Psoas muscle (tissue), 8 donors: ENCODE measurements at places on chromosomes 12 and 14. TPM values are rescaled to one million over a fixed set of nuclear protein-coding genes. Genes with fewer than 3 reads are reported as not detected.

The TEX52 gene
- total RNA-seq, result not detected

The PLEKHG3 gene
- total RNA-seq, result 5.2 TPM

The PTGES3 gene
- 153 TPM for total RNA-seq

The PIWIL1 gene
- total RNA-seq, result not detected

The LYZ gene
- 8.4 TPM for total RNA-seq

The SSTR1 gene
- 0.60 TPM for total RNA-seq

The EP400 gene
- total RNA-seq, result 18.4 TPM

The CCDC38 gene
- total RNA-seq, result 0.30 TPM

The KRT78 gene
- not detected for total RNA-seq

The SCN8A gene
- total RNA-seq, result 0.32 TPM

The OAS1 gene
- 3.1 TPM for total RNA-seq

DNA sequence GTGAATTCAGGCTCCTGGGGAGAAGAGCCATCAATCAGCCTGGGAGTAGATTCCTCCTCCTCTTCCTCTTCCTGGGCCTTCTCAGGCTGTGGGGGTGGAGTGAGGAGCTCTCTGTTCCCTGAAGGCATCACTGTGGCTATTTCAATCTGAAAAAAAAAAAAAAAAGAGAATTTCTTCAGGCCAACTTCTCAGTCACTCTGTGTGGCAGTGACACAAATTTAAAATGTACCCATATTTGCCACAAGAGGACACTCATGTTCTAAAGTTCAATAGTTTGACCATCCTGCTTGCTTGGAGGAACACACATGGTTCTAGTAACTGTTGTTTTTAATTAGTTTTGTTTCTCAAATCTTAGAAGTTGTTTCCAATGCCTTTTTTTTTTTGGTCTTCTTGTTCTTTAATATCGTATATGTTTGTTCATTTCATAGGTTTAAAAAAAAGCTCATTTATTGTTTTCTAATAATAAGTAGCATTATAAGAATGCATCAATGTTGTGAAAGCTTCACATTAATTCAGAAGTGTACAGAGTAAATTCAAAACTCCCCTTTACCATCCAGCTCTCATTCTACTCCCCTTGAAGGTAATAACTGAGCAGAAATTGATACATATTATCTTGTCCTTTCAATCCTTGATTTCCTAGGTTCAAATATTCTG lies 23.3 kb upstream of the CCER1 start:
- DNase-seq, result no peak

DNA sequence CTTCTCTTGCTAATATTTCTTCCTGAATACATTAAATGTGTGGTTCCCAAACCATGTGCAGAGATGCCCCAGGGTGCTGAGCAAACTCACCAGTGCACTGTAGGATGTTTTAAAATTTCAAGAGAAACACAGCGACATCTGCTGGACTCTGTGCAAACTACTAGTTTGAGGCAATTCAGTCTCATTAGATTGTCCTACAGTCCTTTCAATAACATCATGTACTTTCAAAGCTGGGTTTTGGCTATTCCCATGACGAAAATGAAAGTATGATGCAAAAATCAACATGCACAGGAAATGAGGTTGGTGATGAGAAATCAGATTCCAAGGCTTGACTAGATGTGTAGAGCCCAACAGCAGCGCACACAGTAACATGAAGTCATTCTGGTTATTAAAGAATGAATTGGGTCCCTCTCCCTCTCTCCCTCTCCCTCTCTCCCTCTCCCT lies 66.3 kb downstream of the CLIP1 start:
- no peak for DNase-seq

GRCh38 chr14:67934087-67934486 lies 114.5 kb downstream of the RAD51B start:
- DNase-seq, result no peak

- no peak for DNase-seq
Observed at GRCh38 chr12:79615596-79616560, 74.9 kb downstream of the PAWR start.

DNA sequence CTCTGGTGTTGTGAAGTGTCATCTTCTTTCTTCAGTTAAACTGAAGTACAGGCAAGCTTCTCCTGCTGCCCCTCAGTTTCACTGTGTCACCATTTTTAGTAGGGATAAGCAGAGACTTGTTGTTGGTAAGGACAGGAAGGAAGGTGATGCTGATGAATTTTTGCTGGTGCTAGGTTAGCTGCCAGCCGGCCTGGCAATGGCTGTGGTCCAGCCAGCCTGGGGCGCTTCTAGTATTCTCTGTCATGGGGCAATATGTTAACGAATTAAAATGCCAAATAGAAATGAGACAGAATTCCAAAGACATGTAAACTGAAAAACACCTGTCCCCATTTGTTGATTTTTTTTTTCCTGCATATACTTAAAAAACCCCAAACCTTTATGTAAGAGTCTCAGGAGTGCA lies 602.9 kb downstream of the DIO2 start:
- DNase-seq, result no peak

DNA sequence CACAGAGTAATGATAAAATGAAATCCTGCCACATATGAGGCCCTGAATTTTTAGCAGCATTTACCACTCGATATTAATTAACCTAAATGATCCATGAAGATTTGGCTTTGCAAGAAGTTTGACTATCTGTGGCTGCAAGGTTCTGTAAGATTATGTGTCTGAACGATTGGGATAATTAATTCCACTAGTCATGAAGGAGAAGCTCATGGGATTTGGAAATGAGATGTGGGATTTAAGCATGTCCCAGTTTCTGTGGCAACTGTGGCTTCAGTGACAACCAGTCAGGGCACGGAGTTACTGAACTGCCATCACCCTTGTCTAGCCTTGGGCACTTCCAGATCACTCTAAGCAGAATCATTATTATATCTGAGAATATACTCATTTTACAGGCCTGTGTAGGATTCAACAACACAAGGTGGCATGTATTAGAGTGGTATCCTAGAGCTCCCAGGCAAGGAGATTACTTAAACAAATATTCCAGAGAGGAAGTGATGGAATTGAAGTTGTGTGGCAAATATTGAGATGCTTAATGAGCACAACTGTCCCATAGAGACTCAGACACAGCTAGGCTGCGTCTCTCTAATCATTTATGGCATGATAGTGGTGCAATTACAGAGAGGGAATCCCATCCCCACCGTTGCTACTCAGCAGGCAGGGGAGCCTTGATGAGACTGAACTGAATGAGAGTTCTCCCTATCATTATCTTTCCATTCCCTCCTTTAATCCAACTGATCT lies 205.0 kb upstream of the KRR1 start:
- no peak for DNase-seq

DNA sequence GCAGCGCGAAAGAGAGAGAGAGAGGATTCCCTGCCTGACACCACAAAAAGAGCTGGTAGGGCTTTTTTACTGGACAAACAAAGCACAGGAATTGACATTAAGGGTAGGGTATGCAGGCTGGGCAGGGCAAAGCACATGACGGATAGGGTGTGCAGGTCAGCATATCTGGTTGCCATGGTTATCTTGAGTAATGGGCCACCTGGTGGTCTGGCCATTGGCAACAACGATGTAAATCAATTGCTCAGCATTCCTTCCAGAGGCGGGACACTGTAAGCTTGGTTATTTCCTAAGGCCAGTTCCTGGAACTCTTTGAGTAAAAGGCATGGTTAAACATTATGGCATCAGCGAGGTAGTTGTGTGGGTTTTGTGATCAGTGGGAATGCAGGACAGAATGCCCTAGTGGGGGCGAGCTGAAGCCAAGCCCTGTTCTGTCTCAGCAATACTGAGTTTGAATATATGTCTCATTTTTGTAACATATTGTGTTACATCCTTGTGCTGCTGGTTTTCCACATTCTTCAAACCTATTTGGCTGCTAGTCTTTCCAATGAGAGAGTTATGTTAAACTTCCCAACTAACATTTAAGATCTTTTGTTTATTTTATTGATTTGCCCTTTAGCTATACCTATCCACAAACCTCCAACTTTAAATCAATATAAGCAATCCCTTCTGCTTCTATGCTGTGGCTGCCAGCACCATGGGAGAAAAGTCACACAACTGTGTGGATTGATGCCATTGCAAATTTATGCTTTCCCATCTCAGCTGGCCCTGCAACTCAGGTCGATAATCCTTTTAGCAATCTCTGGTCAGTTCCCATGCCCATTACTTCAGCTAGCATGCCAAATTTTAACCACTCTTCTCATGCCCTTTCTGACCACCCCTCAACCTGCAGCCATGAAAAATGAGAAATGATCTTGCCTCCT lies 396.7 kb upstream of the PDE3A start:
- DNase-seq, result no peak

DNA sequence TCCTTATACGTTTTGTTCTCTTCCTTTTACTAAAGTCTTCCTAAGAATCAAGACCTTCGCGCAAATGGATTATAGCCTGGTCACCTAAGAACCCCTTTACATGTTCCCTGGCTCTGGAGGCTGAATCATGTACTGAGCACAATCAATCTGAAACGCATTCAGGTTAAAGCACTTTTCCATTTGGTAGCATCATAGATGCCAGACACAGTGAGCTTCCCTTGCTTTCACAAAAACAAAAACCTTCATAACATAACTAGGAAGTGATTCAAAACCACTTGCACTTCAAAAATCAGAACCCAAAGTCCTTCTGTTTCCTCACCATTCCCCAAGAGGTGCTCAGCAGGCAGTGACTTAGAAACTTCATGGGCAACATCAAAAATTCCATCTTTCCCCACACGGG lies 105.4 kb downstream of the CRACR2A start:
- DNase-seq, result no peak

- no peak for DNase-seq
Observed at GRCh38 chr12:104676636-104677035, 219.9 kb downstream of the CHST11 start.

DNA sequence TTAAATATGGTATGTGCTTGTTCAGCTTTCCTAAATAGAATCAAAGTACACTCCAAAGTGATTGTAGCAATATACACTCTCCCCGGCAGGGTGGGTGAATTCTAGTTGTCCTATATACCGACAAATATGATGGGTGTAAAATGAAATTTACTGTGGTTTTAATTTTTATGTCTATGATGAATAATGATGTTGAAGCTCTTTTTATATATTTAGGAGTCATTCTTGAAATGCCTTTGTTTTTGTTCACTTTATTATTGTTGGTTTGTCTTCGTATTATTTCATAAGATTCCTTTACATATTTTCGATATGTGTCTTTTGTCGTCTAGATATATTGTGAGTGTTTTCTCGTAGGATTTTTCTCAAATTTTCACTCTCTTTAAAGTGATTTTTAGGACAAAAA lies 105.7 kb downstream of the PDE3A start:
- DNase-seq, result no peak

DNA sequence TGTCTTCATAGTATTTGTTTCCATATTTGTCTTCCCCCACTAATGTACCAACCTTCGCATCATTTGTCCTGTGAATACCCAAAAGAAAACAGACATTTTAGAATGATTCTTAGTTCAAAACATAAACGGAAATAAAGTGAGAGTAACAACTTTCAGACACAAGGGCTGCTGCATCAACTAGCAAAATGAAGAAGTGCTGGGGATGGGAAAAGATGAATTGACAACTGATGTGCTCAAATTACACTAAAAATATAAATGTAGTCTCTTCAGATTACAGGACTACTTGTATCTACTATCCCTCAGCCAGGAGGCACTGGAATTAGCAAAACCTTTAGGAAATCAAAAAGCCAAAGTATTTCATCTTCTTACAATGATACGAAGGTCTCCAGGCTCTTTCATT lies 743 bp downstream of the NDUFA12 start:
- DNase-seq, result no peak

DNA sequence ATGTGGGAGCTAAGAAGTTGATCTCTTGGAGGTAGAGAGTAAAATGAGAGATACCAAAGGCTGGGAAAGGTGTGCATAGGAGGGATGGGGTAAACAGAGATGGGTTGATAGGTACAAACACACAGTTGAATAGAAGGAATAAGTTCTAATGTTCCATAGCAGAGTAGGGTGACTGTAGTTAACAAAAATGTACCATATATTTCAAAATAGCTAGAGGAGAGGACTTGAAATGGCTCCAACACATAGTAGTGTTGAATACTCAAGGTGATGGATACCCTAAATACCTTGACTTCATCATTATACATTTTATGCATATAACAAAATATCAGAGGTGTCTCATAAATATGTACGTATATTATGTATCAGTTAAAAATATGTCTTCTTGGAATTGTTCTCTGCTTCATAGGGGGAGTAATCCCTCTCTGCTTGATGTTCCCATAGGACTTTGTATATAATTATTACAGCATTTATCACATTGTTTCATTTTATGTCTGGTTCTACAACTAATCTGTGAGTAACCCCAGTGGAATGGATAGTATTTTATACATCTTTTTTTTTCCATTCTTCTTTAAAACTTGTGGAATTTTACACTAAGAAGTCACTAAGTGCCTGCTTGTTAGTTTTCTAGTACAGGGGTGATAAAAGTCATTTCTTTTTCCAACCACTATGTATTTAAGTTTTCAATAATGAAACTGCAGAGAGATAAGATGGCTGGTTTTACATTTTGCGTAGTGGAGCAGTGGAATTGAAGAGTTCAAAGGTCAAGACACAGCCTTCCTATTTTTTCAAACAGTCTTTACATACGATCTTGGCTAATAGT lies 1940.0 kb upstream of the SEL1L start:
- no peak for DNase-seq

- DNase-seq, result no peak
Observed at GRCh38 chr12:98985156-98985555, 340.1 kb downstream of the APAF1 start.

DNA sequence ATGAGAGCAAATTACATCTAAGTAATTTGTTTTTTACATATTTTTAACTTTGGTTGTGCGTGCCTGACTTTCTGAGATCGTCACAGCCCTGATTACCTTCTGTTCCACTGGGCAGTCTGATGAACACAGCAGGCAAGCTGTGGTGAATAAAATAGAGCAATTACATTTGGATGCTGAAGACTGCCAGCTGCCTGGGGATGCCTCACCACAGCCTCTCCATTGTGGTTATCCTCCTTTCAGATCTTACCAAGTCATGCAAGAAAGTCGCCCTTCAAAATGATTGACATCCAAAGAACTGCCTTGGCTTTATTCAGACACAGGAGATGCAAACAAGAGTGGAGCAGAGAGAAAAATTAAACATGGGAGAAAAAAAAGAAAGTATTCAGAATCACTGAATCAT lies 456.6 kb upstream of the TMPO start:
- DNase-seq, result no peak

GRCh38 chr12:996881-997280 lies 5.9 kb downstream of the ERC1 start:
- DNase-seq, result no peak

GRCh38 chr14:78519863-78520262 lies 349.7 kb downstream of the NRXN3 start:
- DNase-seq, result no peak

GRCh38 chr14:104680806-104681688 lies 8.4 kb upstream of the INF2 start:
- DNase-seq, result peak; percentile 62

DNA sequence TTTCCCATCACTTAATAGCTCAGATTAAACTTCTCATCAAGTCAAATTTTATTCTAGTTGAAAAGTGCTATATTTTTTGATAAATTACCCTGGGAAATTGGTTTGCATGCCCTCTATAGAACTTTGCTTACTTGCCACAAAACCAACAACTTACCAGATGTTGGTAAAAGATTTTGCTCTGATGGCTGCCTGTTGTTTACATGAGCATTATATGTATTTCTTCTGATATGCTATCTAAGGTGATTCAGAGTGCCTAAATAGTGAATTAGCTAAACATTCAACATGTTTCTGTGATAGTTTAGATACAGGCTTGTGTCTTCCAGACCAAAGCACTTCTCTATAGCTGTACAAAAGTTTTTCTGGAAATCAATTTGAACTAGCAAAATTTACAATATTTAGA lies 51.0 kb downstream of the PPM1A start:
- DNase-seq, result no peak

GRCh38 chr14:71290960-71291466 lies 383.8 kb downstream of the PCNX1 start:
- no peak for DNase-seq

- no peak for DNase-seq
Observed at GRCh38 chr12:95182868-95183415, 34.3 kb downstream of the FGD6 start.
